ENCODE measurements at places on chromosomes 4 and X.

- DNase-seq: no peak
These were observed 120.3 kb downstream of the BANK1 start for GRCh38 chr4:101910786-101911373.

- no peak for DNase-seq
These were observed 22.5 kb downstream of the ZNF721 start for GRCh38 chr4:476501-476900.

DNA sequence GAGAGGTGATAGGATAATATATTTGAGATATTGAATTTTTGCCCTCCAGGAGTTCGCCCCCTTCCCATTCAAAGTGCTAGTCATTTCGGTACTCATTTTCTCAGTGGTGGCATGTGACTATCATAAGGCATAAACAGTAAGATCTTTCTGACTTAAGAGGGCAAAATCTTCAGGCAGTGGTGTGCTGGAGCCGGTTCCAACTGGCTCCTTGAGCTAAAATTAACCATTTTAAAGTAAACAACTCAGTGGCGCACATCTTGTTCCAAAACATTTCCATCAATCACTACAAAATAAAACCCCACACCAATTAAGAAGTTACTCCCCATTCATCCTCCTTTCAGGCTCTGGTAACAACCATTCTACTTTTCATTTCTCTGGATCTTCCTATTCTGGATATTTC lies 43.3 kb downstream of the LUZP4 start:
- DNase-seq: no peak

GRCh38 chrX:13827298-13828090 lies 10.6 kb upstream of the GPM6B start:
- no peak for DNase-seq

- no peak for DNase-seq
These were observed 76.8 kb downstream of the RNF150 start for GRCh38 chr4:141056473-141056872.

- no peak for DNase-seq
These were observed 1001.2 kb downstream of the STIM2 start for GRCh38 chr4:27861802-27862201.

DNA sequence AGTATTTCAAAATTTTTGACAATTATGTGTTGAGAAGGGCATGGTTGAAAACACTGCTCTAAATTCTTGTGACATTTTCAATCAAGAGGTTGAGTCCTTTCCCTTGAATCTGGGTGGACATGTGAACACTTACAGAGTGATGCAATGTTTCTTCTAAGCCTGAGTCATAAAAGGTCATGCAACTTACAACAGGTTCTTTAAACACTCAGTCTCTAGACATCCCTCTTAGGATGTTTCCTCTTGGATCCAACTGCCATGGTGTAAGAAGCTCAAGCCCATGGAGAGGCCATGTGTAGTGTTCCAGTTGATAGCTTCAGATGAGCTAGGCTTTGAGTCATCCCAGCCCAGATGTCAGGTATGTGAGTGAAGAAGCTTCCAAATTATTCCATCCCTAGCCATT lies 232.2 kb upstream of the MAOA start:
- no peak for DNase-seq

DNA sequence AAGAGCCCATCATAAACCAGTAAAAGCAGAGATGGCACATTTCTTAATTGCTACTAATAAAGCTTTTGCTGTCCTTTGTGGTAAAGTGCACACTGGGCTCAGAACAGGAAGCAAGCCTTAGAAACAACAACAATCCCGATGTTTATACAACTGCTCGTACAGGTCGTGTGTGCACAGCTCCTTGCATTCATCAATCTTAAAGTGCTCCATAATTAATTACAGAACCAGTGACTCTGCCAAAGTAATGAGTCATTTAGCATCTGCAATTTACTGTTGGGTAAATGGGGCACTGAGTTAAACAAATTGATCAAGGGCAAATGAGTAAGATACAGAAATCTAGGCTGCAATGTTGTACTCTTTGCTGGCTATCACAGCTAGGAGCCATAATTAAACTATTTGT lies 61.3 kb upstream of the TXK start:
- no peak for DNase-seq

DNA sequence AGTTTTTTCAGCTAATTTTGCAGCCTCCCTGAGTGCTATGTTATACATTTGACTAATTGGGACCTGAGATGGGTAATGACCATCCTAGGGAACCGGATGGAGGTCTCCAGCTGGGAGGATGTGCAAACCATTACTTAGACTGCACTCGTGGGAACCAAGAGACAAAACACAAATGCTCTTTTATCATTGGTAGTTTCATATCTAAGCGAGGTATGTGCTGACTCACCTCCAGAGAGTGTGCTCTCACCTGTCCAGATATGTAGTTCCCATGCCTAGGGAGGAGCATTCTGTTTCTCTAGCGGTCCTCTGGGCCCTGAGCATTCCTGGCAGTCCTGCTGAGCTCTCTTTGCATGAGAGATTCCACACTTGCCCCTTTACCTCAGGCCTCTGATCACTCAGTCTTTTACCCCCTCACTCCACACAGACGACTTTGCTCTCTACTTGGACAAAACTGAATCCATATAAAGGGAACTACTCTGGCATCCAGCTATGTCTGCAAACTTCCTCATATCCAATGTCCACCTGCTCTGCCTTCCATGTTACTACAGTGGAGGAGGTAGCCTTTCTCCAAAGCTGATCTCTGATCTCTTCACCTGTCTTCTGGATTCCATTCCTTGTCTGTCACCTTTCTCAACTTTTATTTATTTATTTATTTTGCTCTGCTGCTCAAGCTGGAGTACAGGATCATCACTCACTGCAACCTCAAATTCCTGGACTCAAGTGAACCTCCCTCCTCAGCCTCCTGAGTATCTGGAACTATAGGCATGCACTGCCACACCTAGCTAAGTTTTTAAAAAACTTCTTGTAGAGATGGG lies 88.4 kb downstream of the LRP2BP start:
- no peak for DNase-seq

GRCh38 chrX:39688576-39689375 lies 409.0 kb downstream of the BCOR start:
- peak; percentile 84 for DNase-seq

- DNase-seq: no peak
These were observed 13.1 kb downstream of the ACSL1 start for GRCh38 chr4:184812651-184813181.

GRCh38 chr4:184364100-184364921 lies 110.0 kb downstream of the IRF2 start:
- DNase-seq: no peak

DNA sequence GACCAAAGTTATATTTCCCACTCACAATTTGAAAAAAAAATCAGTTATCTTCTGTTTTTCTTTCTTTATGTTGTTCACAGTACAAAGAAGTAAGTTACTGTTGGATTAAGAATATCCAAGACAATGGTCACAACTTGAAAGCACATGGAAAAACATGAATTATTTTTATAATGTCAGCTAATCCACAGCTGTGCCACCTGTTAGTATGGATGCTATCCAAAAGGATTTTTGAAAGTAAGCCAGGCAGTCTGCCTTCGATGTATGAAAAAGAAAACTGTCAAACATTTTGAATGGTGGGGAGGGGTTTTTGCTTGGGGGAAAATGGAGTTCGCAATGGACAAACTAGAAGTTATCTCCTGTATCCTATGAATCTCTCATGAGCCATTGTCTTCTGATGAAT lies 6.2 kb downstream of the GPM6A start:
- DNase-seq: peak; percentile 7

Measured in NCI-H82 (cell line).